Mesangial cell (primary cell): ENCODE measurements at places on chromosomes 5 and 9. TPM values are rescaled to one million over a fixed set of nuclear protein-coding genes. Genes with fewer than 3 reads are reported as not detected.

FREM1 gene
- under 0.01 and 1.6 TPM in 2 replicates for total RNA-seq

PCDH1 gene
- 0.76 and 1.1 TPM in 2 replicates for total RNA-seq

IRX1 gene
- total RNA-seq = 0.81 and 5.6 TPM in 2 replicates

DPYSL3 gene
- 238 and 275 TPM in 2 replicates for total RNA-seq

ANKRD31 gene
- total RNA-seq = under 0.01 TPM in 1 of 2 replicates, not detected in the other

FGF18 gene
- total RNA-seq = 0.33 and 14.1 TPM in 2 replicates
